ENCODE measurements at places on chromosomes 1 and 21. TPM values are rescaled to one million over a fixed set of nuclear protein-coding genes. Genes with fewer than 3 reads are reported as not detected.

GRCh38 chr1:3410142-3410925 lies 44.1 kb upstream of the ARHGEF16 start:
- no peak for DNase-seq

DNA sequence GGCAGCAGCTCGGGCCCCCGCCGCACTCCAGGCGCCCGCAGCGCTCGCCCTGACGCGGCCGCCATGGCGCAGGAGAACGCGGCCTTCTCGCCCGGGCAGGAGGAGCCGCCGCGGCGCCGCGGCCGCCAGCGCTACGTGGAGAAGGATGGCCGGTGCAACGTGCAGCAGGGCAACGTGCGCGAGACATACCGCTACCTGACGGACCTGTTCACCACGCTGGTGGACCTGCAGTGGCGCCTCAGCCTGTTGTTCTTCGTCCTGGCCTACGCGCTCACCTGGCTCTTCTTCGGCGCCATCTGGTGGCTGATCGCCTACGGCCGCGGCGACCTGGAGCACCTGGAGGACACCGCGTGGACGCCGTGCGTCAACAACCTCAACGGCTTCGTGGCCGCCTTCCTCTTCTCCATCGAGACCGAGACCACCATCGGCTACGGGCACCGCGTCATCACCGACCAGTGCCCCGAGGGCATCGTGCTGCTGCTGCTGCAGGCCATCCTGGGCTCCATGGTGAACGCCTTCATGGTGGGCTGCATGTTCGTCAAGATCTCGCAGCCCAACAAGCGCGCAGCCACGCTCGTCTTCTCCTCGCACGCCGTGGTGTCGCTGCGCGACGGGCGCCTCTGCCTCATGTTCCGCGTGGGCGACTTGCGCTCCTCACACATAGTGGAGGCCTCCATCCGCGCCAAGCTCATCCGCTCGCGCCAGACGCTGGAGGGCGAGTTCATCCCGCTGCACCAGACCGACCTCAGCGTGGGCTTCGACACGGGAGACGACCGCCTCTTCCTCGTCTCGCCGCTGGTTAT lies 2.8 kb downstream of the KCNJ9 start:
- DNase-seq: peak; percentile 93

- DNase-seq: peak; percentile 90
Observed at GRCh38 chr21:43916691-43917514, 51.9 kb downstream of the AGPAT3 start.

GRCh38 chr1:19325958-19326747 lies 14.0 kb downstream of the SLC66A1 start:
- no peak for DNase-seq

The BATF3 gene
- total RNA-seq: 100.0 TPM

DNA sequence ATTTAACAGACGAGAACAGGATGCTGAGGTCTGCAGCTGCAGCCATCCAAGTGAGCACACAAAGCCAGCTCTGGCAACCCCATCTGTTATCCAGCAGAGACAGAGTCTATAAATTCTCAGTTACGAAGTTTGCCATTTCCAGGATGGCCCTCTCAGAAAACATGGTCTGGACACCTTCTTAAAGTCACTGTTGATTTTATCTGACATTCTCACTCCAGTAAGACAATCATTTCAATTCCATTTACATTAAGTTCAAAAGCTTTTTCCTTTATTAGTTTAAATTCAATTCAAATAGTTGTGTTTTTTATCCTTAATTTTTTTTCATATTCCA lies 125.5 kb downstream of the DMRTB1 start:
- DNase-seq: no peak

The MAP1LC3C gene
- not detected for total RNA-seq

The PLEKHN1 gene
- total RNA-seq: 2.8 TPM

The LCE1F gene
- not detected for total RNA-seq

DNA sequence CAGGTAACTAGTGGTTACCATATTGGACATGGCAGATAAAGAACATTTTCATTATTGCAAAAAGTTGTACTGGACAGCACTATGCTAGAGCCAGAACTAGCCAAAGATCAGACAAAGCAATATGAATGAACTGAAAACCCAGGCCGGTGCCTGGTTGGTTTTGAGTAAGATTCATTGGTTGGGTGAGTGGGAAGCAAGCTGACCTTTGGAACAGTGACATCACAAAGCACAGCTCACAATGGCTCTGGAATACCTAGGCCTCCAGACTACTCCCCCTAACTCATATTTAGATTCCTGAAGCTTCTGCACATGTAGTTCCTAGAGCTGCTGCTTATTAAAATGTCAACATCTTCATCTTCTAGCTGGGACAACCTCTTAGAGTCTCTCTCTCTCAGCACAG lies at the start of gene TMCO2:
TSS of gene TMCO2 (plus strand) at position 283 of the 400 bp plus-strand sequence. CDS start at position 340, 57 bp downstream.
- DNase-seq: no peak

The TMEM35B gene
- 20.1 TPM for total RNA-seq

DNA sequence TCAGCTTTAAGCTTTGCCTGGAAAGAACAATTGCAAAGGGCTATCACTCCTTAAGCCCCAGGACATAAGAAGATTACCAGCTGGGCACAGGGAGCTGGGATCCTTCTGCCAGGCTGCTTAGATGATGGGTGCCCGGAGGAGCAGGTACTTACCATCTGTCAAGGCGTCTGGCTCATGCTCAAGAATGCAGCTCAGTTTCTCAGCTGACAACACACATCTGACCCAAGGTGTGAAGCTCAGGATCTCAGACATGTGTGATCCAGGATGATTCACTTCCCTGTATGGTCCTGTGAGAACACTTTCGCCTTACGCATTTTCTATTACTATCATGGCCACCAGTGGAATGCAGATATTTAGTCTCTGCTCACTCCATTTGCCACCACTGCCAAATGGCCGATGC lies 14.7 kb upstream of the DISC1 start:
- DNase-seq: no peak

Data from activated CD4-positive, alpha-beta T cell treated with anti-CD3 and anti-CD28 coated beads, Interleukin-2, amount 10 ng/mL, durations not matched to agents 24 days and 14 days (primary cell).